ENCODE measurements at places on chromosomes 5 and 9.

- DNase-seq = no peak
These were observed 178.0 kb downstream of the ESM1 start for GRCh38 chr5:54807421-54807820.

DNA sequence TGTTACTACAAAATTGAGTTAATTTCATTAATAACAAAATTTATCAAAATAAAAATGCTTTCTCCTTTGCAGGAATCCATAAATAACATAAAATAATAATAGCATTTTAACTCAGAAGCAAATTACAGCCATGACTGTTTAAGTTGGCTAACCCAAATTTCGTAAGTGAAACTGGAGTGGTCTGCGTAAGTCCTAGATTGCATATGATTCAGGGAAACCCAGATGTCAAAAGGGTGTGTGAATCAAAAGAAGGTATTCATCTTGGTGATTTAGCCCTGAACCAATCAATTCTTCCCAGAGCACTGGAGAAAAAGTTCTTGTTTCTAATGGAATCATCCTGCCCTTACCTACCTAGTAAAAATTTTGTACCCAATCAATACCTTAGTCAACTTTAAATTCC, 547.6 kb downstream of the RAB3C start:
- no peak for DNase-seq

GRCh38 chr5:57085306-57086081, 88.4 kb upstream of the GPBP1 start:
- DNase-seq = no peak

DNA sequence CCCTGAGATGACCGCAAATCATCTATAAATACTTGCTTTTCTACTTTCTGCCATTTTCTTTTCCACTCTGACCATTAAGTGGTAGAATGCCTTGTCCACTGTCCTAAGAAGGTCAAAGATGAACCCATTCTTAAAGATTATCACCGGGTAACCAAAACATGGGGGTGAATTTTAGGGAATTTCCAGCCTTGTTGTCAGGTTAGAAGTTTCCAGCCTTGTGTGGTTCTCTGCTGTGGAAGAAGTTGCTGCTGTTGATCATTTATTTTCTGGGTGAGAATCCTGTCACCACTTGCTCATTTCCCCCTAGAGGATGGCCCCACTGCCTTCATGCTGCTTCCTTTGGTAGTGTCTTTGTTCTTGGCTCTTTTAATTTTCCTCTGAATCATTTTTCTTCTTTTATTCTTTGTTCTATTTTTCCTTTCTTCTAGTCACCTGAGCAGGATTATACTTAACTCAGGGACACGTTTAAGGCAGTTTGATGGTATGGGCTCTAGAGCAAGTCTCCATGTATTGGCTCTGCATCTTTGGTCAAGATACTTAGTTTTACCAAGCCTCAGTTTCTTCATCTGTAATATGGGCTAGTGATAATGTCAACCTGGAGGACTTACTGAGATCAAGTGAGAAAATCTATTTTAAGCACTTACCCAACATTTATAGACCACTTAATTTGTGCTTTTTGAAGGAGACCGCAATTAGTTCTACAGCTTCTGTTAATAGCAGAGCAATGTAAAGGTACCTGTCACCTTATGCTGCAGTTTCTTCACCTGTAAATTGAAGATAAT, 266.2 kb downstream of the ARHGAP26 start:
- DNase-seq = no peak

DNA sequence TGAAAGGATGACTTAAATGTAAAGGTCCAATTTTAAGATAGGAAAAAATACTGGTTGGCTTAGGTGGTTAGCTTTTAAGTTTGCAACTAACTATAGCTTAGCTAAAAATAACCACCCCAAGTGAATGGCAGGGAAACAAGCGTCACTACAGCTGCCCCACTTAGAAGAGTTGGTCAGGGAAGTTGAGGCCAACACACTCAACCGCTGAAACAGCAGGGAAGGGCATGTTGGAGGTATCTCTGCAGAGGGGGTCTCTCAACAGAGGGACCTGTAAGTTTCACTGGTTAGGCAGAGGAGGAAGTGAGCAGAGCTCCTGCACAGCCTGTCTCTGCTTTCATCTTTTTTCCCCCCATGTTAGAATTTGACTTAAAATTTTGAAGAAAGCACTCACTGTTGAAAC, 75.3 kb downstream of the LHFPL2 start:
- DNase-seq = no peak

- DNase-seq = no peak
These were observed 470.6 kb downstream of the PRDM9 start for GRCh38 chr5:23977997-23978396.

GRCh38 chr5:39518516-39518915, 93.7 kb upstream of the DAB2 start:
- no peak for DNase-seq

DNA sequence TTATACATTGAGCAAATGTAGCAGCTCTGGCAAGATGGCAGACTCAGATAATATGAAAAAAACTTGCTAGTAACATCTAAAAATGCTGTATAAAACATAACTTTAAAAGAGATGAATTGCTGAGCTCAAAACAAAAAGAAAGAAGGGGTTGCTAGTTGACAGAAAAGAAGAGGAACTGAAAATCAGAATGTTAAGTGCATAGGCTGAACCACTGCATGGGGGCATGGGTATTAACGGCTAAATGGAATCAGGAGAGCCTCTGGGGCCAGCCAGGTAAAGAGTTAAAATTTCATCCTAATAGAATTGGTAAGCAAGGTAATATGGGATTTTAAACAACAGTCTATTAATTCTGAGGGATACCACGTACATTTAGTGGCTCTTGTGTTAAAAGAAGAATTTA, 146.8 kb downstream of the SMC2 start:
- DNase-seq = no peak

GRCh38 chr9:92607773-92608172, 62.2 kb downstream of the IPPK start:
- DNase-seq = peak; percentile 86

DNA sequence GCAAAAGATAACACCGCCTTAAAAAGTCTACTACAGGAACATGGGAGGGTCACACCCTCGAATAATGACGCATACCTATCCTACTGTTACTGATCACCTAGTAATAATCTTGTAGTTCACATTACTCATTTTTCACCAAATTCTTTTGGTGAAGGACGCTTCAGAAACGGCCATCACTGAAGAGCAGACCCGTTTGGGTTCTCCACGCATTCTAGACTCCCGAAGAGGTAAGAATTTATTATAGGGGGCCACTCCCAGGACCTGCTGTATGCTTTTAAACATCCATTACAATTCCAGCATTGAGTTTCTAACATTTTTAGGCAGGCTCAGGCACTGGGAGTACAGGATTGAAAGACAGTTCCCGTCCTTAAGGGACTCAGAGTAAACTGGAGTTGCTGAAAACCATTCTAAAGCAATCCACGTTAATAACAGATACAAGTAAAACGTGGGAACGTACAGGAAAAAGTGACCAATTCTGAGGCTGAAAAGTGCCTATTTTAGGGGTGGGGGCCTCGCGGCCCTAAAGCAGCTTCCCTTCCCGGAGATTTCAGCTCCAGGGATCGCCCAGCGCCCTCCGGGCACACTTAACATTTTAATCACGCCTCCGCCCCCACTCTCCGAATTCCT, at the start of gene FER:
TSS of gene FER (plus strand) at position 124 of the 627 bp plus-strand sequence. CDS start 50,286 bp downstream, outside the sequence.
- DNase-seq = peak; percentile 5

DNA sequence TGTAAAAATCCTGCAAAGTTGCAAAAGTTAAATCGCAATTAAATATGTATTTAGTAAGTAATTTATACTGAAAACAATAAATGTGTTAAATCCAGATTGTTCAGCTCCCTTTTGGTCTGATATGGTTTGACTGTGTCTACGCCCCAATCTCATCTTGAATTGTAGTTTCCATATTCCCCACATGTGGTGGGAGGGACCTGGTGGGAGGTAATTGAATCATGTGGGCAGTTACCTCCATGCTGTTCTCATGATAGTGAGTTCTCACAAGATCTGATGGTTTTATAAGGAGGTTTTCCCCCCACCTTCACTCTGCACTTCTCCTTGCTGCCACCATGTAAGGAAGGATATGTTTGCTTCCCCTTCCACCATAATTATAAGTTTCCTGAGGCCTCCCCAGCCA, 140.0 kb downstream of the CDH6 start:
- no peak for DNase-seq

GRCh38 chr5:120808606-120809005, 344.5 kb downstream of the PRR16 start:
- no peak for DNase-seq

DNA sequence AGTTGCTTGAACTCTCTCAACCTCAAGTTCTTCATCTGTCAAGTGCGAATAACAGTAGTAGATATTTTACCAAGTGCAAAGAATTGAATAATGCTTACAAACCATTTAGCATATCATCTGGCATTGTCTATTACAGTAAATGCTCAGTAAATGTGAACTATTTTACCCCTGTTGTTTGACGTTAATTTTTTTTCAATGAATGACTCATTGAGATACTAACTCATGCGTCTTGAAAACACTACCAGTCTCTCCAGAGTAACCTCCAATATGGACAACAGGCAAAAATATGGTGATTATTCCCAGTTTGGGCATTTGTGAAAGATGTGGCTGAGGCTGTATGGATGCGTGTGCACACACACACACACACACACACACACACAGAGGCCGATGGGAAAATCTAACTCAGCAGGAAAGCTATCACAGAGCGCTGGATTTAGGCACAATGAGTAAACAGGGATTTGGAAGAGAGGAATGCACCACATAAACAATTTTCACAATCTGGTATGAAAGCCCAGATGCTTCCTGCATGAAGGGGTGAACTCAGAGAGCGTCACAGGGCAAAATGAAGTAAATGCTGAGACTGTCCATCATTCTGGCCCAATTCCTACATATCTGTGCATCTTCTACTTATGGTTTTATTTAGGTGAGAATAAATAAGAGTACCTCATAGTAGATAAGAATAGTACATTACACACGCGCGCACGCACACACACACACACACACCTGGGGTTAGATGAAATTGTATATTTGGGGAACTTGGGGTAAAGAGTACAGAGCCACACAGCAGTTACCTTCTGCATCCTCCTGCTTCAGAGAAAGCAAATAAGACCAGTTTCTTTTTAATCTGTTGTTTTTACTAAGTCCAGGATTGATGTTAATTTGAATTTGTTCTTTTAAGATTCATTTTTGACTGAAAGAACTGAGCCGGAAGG, 128.7 kb downstream of the PALM2AKAP2 start:
- no peak for DNase-seq

DNA sequence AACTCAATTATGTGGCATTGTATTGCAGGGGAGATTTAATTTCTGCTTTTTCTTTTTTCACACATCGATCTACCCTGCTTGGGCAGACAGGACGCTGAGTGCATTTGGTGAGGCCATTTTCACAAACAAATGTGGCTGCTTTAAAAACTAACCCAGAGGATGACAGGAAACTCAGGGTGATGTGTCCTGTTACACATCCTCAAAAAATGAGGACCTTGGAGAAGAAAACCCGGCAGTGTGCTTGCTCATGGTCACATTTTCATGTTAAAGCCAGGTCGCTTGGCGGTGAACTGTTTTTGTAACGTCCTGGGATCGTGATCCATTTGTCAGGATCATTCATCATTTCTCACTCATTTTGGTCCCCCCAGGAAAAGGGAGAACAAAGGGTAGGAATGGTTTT, 478.3 kb upstream of the ADAMTS16 start:
- no peak for DNase-seq

DNA sequence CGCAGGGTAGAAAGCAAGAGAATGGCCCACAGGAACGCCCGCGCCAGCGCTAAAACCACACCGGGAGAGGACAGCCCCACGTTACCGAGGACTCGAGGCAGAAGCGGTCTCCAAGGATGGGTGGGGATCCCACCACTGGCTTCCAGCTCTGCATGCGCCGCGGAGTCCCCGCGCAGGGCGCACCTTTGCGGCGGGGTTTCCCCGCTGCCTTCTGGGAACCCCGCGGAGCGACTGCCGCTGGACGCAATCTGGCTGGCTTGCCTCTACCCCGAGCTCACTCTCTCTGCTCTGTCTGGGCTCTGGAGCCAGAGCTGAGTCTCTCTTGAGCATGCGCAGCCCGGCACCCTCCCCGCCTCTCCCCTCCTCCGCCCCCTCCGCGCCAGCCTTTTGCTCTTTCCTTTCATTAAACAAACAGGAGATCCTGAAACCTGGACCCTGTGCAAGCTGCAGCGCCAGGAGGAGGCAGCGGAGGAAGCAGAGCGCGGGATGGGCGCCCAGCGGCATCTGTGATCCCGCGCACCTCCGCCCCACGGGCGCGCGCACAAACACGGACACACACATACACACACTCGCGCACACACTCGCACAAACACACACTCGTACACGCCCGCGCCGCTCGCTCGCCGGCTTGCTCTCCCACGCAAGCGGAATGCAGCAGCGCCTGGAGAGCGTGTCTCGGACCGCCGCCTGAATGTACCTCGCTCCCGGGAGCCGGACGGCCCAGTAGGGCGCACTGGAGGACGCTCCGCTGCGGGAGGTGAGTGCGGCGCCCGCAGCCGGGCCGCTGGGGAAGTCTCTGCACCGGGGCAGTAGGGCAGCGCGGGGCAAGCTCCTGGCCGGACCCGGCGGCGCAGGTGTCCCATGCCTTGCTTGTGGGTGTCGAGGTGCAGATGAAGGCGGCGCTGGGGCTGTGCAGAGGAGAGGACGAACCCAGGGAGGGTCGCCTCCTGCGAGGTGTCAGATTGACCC, at the start of gene PLPPR1:
TSS of gene PLPPR1 (plus strand) at position 382 of the 969 bp plus-strand sequence.
- DNase-seq = peak; percentile 61

GRCh38 chr9:133956520-133957076, 35.5 kb downstream of the VAV2 start:
- no peak for DNase-seq

DNA sequence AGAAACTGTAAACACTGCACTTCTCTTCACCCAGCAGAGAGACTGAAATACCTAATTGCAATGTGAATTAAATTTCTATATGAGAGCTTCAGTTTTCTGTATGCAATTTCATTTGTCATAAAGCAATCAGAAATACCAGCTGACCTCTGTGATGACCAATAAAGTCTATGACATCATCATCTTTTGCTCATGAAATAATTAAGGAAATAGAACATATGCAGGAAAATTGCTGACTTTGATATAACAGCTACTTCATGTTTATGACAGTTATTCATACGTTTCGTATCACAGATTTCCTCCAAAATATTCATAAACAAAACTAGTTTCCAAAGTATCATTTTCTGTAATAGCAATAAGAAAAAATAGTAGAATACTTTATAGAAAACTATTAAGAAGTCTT, 652.3 kb downstream of the SLCO4C1 start:
- DNase-seq = no peak

DNA sequence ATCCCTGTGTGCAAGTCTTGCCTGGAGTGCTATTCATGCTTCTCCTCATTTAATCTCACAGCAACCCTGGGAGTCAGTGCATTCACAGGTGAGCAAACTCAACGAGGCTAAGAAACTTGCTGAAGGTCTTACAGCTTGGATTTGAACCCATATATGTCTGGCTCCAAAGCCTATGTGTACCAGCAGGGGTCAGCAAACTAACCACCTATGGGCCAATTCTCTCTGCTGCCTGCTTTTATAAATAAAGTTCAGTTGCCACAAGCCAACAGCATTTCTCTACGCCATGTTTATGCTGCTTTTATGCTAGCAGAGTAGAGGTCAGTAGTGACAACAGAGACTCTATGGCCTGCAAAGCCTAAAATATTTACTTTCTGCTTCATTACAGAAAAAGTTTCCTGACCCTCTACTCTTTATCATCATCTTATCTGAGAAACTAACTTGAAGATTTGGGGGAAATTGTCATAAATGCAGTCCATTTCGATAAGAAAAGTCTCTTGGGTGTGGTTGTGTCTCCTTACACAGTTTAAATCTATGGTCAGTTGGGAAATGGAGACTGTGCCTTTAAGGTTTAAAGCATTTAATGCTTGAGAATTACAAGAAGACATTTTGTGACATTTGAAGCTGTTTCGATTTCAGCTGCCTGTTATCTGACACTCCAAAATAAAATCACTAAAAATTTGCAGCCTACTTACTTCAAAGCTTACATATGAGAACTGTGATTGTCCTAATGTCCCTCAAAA, 137.7 kb downstream of the PRELID2 start:
- DNase-seq = no peak

Measured in NCI-H510A (cell line).